ENCODE measurements at places on chromosomes 4 and X. TPM values are rescaled to one million over a fixed set of nuclear protein-coding genes. Genes with fewer than 3 reads are reported as not detected.

DNA sequence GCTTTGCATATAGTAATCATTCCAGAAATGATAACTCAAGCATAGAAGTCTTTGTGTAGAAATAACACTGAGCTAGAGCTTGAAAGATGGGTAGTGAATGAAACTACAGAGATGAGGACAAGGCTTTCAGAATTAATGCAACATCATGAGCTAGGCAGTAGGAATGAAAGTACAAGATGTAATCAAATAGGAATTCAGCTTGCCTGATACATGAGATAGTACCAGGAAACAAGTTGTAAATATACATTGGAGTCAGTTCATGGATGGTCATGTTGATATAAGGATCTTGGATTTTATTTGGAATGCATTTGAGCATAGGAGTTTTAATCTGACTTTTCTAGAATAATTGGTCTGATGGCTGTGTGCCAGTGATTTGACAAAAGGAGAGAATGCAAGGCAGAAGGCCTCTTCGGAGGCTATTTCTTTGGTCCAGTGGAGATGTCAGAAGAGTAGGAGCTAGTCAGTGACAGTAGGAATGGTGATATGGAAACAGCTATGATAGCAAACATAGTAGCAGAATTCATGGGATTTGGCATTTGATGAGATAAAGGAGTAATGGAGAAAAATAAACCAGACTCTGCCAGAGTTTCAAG, 206.4 kb upstream of the PACRGL start:
- no peak for DNase-seq

DNA sequence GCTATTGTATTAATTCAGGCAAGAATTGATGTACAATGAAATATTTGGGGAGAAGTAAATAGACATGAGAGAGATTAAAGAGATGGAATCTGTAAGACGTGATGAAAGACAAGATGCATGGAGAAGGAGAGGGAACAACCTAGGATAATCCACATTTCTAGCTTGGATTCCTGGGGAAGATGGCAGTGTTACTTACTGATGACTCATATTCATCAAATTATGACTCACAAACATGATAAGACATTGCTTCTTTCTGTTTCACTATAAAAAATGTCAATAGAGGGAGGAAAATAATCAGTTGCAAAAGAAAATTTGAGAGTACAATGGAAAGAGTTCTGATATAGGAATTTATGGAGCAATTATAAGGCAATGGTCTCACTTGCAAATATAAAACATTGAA, 104.1 kb upstream of the BMP3 start:
- DNase-seq = no peak

DNA sequence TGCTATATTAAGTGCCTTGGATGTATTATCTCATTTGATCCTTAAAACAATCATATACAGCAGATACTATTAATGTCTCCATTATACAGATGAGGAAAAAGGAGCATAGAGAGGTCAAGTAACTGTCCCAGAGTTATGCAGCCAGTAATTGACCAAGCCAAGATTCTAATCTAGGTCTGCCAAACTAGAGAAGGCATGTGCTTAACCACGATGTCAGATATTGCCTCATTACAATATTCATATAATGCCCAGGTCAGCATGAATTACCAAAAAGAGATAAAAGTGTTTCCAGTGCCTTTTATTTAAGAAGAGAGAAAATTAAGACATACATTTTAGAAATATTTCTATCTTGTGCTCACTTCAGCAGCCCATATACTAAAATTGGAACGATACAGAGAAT, 7.1 kb downstream of the ARHGEF6 start:
- no peak for DNase-seq

GRCh38 chr4:136634121-136634520, 898.2 kb downstream of the PCDH18 start:
- DNase-seq = no peak

- DNase-seq = no peak
Measured at GRCh38 chrX:11449613-11450012, 156.4 kb downstream of the AMELX start.

DNA sequence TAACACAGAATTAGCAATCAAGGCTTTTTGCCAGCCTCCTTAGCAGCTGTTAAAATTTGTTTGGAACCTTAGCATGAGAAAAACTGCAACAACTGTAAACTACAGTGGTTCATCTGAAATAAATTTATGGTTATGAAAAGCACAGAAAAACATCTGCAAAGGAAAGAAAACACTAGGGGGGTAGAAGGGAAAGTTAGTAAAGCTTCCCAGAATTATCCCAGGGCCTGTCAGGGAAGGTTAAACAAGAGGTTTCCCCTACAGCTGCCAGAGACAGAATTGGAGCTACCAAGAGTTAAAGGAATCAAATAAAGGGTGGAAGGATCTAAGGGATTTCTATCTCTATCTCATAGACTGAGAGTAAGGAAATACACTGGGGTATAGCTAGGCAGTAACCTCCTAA, 234.7 kb upstream of the DIAPH2 start:
- no peak for DNase-seq

DNA sequence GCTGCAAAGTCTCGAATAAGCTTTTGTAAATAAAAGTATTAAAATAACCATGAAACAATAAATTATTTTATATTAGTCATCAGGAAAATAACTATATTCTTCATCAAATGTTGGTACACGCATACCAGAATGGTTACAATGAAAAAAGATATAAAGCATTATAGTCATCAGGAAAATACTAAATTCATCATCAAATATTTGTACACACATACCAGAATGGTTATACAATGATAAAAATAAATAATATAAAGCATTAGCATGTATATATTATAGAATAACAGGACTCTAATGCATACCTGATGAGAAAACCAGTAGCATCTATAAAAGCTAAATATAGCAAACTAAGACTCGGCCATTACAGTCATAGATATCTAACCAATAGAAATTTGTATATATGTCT, 202.9 kb downstream of the TRAM1L1 start:
- no peak for DNase-seq

DNA sequence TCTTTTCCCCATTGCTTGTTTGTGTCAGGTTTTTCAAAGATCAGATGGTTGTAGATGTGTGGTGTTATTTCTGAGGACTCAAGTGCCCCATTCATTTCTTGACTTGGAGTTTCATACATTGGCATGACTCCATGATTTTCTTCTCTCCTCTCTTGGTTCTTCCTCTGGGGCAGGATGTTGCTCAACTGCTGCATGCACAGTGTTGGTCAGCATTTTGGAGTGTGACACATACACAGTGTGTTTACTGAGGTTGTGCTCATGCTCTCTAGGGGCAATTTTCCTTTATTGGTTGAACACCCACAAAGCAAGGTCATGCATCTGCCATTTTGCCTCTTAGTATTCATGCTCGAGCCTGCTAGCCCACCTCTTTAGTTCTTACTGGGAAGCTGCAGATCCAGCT, 1993.8 kb downstream of the ARAP2 start:
- DNase-seq = no peak

- no peak for DNase-seq
Measured at GRCh38 chr4:40194602-40195161, 2.1 kb upstream of the RHOH start.

DNA sequence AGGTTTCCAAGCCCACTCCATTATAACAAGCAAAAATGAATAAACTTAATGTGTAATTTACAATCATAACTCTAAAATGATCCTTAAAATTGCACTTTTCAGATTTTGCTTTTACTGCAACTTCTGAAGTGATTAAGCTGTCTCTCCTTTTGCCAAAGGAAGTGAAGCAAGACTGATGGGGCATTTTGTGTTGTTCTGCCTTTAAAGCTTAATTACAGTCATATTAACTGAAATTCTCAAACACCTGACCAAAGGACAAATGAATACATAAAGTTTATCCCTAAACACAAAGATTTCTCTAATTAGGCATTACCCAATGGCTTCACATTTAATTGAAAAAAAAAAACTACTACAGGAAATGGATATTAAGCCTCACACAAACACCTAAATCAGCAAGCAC, 101.8 kb downstream of the ATP11C start:
- DNase-seq = no peak

GRCh38 chr4:60885011-60885410, 315.1 kb upstream of the ADGRL3 start:
- no peak for DNase-seq

DNA sequence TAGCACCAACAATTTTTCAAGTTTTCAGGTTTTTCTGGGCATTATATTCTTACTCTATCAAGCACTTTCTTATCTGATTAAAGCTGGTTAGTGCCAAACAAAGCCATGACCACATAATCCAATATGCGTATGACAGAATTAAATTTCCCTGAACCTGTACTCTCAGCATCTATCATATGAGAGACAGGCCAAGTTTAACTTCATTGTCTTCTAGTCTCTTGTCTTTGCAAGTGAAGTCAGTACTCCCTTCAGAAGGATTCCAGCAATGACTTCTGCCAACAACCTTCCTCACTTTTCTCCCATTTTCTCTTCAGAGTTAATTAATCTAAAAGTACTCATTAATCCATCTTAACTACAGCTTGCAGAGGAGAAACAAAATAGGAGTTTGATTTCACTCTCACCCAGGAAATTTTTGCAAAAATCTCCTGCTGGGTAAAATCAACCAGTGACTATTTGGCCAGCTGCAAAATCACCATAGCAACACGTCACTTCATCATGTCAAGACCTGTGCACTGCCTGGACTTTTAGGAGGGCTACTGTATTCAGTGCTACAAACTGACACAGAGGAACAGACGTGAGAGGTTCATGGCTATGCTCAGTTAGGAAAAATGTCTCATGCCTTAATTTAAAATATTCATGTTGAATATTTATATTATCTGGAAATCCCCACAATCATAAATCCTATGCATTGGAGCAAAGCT, 208.4 kb downstream of the ANTXR2 start:
- DNase-seq = no peak

DNA sequence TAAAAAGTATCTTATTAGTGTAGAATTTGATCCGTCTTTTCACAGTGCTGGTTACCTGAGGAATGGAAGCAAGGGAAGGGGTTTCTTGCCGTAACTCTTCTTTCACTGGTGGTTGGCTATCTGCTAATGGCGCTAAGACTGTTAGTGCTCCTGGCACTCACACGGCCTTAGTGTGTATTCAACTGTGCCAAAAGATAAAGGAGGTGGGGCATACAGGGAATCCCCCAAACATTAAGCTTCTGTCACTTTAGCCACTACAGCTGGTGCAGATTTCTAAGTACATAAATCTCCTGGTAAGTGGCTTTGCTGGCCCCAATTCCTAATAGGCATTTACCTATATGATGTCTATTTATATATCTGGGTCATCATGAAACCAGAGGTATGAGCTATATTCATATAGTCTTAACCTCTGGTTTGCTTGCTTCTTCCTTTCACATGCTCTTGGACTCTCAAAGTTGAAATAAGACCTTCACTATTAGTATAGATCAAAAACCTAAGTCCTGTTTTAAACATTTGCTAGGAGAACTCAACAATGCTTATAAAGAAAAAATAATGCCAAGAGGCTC, 95.1 kb downstream of the TSPAN7 start:
- no peak for DNase-seq

DNA sequence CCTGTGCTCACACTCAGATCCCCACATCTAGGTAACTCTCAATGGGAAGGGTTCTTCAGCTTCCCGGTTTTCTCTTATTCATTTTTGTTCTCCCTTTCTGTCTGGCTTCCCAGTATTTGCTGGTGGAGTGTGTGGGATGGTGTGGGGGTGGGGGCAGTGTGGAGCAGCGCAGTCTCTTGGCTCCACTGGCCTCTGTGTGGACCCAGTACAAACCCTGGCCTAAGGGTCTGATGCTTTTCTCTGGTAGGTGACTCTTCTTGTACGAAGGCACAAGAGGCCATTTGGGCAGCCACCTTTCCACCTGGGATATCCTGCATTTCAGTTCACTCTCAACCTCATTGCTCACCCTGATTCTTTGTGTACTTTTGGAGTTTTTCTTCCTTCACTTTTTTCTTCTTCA, 71.3 kb downstream of the NBDY start:
- DNase-seq = no peak

DNA sequence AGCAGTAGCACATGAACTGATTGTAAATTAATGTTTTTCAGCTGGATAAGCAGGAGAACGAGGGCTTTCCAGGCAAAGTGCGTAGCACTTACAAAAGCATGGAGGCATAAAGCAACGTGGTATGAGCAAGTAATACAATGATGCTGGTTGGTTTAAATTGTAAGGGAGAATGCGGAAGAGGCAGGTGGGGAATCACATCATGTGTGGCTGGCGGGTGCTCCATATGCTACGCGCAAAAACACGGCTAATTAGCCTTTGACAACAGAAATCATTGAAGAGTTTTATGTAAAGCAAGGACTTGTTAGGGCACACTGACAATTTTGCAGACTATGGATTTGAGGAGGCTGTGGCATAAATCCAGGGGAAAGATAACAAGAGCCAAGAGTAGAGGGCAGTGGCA, 14.6 kb downstream of the SYTL4 start:
- DNase-seq = no peak

DNA sequence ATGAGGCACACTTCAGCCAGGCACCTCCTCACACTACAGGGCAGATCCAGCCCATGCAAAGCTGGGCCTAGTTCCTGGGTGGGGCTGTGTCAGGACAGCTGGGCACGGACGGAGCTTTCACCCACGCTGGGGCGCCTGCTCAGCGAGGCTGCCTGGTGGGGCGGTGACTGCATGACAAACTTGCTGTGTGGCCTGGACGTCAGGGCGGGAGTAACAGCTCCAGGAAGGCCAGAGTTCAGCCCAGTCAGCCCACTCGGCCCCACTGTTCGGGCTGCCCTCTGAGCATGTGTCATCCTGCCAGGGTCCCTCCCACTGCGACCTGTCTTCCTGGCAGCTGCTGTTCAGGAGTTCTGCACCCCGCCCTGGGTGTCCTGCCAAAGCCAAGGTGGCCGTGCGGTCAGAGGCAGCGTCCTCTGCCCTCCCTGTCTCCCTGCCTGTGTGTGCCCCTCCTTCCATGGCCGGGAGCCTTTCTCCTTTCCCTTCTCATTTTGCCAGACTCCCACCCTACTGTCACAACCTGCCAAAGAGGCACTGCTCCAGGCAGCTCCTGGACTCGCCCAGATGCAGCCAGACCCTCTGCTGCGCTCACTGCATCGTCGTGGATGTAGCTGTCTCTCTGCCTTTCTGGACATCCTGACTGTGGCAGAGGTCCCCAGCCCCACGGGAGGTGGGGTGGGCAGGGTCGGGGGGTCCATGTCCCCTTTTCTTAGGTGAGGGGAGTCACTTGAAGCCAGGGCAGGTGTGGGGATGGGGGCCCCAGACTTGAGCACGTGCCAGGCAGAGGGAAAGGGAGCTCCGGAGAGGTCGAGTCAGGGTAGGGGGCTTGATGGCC, 33.0 kb upstream of the KIAA0232 start:
- peak; percentile 82 for DNase-seq

- DNase-seq = no peak
Measured at GRCh38 chr4:109699553-109700225, 3.6 kb downstream of the CASP6 start.

GRCh38 chr4:89356086-89356485, 48.5 kb upstream of the GPRIN3 start:
- DNase-seq = no peak

DNA sequence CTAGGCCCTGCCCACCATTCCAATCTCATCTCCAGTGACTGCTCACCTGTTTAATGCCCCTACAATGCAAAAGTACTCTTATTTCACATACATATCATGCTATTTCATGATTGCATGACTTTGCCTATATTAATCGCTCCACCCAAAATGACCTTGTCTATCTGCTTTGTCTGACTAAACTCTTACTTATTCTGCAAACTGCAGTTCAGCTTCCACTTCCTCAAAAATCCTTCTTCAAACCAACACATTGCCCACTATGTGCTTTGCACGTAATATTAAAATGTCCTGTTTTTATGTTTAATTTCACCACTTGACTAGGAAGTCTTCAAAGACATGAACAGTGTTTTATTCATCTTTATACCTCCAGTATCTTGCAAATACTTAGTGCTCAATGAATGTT, 229.6 kb downstream of the OPHN1 start:
- no peak for DNase-seq

GRCh38 chr4:26139310-26139924, 181.4 kb upstream of the RBPJ start:
- DNase-seq = no peak

MAGED4B gene
- total RNA-seq = 0.71 TPM

YY2 gene
- total RNA-seq = 1.8 TPM

TLR10 gene
- total RNA-seq = 0.11 TPM
